ENCODE measurements at places on chromosomes 12 and 14.

DNA sequence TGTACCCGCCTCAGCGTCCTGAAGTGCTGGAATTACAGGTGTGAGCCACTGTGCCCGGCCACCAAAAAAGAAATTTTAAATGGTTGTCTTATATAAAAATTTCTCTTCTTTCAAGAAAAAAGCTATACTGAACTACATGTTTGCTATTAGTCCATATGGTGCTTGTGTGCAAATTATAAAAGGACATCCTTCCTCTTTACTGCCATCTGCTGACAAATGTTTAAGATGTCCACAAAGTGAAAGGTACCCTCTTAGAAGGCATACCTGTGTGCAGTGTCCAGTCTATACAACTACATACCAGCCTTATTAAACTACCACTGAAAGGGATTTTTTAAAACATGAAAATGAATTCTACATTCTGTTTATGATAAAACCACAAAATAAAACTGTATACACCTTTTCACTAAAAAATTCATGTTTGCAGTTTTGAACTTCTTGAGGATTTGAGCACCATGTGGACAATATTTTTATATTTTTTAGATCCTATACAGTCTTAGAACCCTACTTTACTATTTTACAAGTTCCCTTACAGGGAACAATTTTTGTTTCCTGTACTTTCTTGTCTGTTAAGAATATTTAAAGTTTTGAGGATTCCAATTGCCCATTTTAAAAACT lies 32.8 kb upstream of the TOMM20L start:
- DNase-seq: no peak

DNA sequence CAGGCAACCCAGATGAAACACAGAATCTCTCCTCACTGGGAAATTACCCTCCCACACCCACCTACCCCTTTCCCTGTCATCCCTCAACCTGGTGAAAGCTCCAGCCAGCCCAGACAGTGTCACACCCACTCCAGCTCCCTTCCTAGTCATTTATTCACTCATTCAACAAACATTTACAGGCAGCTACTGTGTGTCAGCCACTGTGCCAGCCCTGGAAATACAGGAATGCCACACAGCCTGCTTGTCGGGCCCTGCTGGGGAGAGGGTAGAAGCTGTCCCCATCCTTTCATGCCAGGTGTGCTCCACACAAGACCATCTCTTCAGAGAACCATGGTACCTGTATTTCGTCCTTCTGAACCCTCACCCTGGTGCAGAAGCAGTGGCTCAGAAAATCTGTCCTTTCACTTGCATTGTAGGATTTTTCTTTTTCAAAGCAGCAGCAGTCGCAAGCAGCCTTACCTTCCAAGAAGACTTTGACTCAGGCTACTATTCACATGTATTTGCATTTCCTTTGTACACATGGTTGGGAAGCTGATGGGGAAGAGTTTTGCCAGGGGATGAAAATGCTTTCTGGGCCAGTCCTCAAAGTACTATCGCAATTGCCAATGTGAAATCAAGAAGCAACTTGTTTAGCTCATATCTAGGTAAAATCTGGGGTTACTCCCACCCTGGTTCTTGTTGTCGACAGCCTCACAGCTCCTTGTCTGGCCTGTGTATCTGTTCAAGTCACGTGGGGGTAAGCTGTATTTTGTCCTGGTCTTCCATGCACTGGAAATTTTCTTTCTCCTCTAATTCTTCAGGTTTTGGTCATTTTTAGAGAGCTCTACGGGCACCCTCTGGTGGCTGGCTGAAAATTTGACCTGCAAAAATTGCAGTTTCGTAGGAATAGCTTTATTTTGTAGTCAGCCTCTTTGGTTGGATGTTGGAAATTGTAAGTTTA lies 147.4 kb upstream of the EGLN3 start:
- DNase-seq: no peak

GRCh38 chr14:39722547-39723273 lies 290.5 kb upstream of the FBXO33 start:
- DNase-seq: no peak

DNA sequence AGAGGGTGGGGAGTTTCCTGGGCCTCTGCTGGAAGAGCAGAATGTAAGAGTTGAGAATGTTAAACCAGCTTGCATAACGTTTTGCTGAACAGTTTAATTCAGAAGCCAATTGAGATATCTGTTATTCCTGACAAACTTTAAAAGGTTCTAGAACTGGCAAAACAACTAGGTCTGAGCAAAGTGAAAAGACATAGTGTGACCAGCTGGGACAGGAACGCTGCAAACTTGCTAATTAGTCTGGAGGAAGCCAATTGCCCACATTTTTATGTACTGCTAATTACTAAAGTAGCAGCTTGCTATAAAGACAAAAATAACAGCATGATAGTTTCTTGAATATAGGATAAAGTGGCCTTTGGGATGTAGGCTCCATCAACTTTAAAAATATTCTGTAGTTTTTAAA lies 704.9 kb downstream of the NRXN3 start:
- no peak for DNase-seq

DNA sequence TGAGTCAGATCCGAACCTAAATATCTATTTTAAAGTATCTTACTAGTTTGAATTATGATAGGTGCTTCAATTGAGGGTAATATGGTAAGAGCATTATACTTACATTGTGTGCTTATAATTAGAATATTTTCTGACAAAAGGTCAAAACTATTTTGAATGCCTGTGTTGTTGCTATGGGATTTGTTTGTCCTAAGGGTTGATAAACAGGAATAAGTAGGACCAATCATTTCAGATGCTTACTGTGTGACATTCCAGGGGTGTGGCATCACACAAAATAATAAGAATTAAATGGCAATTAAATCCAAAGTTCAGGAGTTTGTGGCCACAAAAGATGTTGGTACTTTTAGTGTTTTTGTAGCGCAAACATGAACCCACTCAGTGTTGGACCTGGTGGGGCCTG lies 256.2 kb upstream of the DDHD1 start:
- no peak for DNase-seq

DNA sequence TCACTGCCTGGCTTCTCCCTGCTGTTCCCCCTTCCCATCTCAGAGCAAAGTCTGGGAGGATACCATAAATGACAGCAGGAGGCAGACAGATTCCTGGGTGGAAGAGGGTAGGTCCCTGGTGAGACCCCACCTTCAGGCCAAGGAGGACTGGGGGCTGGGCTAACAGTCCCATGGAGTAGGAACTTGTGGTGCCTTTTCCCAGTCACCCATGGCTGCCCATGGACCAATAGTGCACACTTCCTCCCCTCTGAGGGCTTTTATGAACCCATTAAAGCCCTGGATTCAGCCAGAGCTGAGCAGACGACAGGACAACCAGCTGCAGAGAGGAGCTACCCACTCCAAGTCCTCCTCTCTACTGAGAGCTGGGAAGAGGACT lies 36.6 kb upstream of the OR5AU1 start:
- no peak for DNase-seq

DNA sequence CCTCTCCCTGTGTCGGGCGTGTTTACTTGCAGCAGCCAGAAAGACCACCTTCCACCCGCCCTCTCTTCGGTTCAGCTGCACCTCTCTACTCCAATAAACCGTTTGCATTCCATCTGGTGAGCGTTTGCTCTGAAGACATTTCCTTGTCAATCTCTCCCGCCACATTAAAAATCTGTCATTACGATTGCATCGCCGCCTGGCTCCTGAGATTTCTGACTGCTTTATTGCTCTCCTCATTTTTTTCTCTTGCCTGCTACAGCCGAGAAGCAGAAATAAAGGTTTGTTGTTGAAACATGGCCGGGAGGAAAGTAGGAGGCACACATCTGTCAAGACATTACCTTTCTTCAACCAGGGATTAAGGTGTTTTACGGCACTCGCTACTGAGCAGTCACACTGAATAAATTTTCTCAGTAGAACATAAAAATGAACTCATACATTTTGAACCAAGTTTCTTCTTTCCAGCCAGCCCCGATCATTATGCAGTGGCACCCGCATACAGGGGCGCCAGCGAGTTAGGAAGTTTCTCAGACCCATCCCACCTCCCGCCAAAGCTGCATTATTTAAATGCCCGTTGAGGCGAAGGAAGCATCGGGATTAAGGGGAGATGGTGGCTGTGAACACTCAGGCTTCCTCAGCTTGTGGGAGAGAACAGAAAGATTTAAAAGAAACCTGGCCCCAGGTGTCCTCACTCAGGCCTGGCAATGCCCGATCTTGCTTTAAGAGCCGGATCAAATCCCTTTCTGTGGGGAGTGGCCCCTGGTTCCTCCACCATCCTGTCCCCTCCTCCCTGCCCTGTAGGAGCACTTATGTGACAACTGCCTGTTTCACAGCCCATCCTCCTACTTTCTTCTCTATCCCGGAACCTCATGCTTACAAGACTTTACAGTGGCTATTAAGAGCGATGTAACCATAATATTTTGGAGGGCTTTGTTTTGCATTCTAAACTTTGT lies 1108.9 kb downstream of the BCL11B start:
- no peak for DNase-seq

DNA sequence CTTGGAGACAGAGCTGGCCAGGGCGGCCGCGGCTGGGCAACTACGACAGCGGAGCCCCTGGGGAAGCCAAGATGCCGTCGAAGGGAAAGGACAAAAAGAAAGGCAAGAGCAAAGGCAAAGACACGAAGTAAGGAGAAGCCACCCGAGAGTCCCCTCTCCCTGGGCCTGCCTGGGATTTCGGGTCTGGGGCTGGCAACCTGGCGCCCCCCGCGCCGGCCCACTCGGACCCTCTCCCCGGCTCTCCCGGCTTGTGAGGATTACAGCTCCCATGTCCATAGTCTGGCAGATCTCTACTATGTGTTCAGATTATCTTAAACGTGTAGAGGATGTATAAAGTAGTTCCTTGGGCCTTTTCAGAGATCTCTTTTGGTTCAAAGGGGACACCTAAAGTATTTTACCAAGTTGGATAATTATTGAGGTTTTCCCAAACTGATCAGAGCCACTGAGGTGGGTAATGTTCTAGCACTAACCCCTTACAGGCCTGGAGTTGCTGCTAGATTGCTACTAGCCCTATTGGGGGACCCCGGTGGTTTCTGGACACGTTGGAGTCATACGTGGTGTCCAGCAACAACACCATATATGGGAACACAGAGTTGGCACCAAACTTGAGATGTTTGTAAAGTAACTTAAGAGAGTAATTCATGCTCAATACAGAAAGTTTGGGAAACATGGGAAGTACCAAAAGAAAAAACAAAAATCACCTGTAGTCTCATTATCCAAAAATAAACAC lies 424 bp downstream of the BBOF1 start:
- DNase-seq: no peak

DNA sequence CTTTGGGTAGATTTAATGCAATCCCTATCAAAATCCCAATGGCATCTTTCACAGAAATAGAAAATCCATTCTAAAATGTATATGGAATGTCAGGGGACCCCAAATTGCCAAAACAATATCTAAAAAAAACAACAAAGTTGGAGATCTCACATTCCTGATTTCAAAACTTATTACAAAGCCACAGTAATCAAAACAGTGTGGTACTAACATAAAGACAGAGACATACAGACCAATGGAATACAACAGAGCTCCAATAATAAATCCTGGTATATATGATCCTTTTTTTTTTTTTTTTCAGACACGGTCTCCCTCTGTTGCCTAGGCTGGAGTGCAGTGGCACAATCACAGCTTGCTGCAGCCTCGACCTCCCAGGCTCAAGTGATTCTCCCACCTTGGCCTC lies 4.7 kb downstream of the TMBIM4 start:
- no peak for DNase-seq
